H7 (cell line): ENCODE measurements at places on chromosomes 7 and 10.
A peak's percentile ranks its signal among the peaks of the same experiment; 100 is the strongest.

DNA sequence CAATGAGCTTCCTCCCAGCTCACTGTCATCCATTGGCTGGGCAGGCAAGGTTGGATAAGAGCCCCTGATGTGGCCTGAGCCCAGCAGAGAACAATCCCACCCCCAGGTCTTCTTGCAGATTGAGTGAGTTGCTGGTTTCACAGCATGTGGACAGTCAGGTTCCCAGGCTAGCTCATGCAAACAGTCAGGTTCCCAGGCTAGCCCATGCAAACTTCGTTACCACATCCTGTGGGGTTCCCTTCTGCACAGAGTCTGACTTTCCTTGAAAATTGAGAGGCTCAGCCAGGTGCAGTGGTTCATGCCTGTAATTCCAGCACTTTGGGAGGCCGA lies 67.1 kb downstream of the TMEM130 start:
- no peak for DNase-seq

GRCh38 chr7:21507627-21508343 lies 35.1 kb upstream of the DNAH11 start:
- DNase-seq = peak; percentile 33

- DNase-seq = no peak
Measured at GRCh38 chr10:17737027-17737965, 14.7 kb upstream of the TMEM236 start.

GRCh38 chr10:132612571-132613504 lies 75.3 kb downstream of the INPP5A start:
- DNase-seq = peak; percentile 63

GRCh38 chr10:47254611-47255010 lies 45.4 kb upstream of the GDF10 start:
- DNase-seq = no peak
